ENCODE measurements at places on chromosomes 13 and 19.

DNA sequence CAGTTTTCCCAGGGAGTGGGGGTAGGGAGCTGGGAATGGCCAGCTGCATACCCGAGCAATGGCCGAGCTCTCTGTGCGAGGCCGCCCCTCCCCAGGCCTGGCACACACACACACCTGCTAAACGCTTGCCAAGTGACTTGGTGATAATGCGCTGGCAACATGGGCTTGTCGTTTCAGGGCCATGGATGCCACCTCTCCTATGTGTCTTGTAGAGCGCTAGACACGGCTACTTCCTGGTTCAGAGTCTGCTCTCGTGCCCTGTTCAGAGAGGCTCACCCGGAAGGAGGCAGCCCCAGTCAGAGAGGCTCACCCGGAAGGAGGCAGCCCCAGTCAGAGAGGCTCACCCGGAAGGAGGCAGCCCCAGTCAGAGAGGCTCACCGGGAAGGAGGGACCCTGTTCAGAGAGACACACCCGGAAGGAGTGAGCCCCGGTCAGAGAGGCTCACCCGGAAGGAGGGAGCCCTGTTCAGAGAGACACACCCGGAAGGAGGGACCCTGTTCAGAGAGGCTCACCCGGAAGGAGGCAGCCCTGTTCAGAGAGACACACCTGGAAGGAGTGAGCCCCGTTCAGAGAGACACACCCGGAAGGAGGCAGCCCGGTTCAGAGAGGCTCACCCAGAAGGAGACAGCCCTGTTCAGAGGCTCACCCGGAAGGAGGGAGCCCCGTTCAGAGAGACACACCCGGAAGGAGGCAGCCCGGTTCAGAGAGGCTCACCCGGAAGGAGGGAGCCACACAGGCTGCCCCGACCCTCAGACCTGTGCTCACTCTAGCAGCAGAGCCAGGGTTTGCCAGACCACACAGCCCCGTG is 4.2 kb downstream of the ADPRHL1 start:
- DNase-seq: peak; percentile 90

DNA sequence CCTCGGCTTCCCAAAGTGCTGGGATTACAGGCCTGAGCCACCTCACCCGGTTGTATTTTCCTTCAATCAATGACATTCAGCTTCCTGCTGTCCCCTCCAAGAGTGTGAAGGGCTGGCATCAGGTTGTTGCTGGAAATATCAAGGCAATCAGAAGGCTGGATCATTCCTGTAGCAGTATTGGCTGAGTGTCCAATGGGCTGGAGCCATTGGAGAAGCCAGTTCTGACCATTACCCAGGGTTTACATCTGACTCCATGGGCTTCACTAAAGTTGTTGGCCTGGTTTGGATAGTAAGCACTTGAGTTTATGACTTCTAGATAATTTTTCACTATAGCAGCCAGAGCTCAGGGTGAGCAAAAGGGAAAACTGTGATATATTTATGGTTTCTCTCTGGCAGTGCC is 137.0 kb downstream of the DLEU7 start:
- DNase-seq: no peak

- no peak for DNase-seq
Measured at GRCh38 chr13:71619096-71619495, 247.9 kb downstream of the DACH1 start.

DNA sequence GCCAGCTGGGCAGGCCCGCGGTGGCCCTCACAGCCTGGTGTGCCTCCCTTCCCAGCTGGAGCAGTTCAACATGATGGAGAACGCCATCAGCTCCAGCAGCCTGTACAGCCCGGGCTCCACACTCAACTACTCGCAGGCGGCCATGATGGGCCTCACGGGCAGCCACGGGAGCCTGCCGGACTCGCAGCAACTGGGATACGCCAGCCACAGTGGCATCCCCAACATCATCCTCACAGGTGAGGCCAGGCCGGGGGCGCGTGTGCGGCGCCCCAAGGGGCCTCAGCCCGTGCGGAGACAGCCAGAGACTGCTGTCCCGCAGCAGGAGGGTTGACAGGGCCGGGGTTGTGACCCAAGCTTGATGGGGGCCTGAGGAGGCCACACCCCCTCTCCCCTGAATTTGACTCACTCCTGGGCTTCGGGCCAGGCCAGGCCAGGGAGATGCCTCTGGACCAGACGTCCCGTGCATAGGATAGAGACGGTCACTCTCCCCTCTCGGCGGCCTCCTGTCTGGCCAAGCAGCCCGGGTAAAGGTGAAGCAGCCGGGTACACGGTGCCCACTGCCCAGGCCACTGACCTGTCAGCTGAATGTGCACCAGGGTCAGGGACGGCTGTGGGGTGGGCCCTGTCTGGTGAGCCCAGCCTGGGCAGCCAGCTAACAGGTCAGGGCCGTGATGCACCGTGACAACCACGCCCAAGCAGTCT is 15.4 kb downstream of the COMP start:
- no peak for DNase-seq

- no peak for DNase-seq
Measured at GRCh38 chr13:56412856-56413255, 727.9 kb upstream of the PRR20A start.

DNA sequence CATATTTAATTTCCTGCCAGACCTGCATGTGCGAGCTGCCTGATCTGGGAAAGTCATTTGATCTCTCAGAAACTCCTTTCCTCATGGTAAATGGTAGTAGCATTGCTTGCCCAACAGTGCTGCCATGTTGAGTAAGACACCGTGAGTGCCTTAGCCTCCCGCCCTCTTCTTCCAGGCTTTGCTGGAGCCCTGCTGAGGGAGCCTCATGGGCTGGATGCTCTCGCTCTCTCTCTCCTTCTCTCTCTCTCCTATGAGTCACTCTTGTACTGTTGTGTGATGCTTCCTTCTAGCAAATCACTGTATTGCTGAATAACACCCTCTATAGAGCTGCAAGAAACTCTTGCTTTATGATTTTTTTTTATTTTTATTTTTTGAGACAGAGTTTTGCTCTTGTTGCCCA is 365.5 kb downstream of the UQCRFS1 start:
- DNase-seq: no peak

- DNase-seq: no peak
Measured at GRCh38 chr13:25280396-25280795, 6.9 kb downstream of the MTMR6 start.

All from NCI-H524 (cell line).